Lower lobe of right lung (tissue), 2 donors: ENCODE measurements at places on chromosomes 7 and 10. TPM values are rescaled to one million over a fixed set of nuclear protein-coding genes. Genes with fewer than 3 reads are reported as not detected.

The NODAL gene
- total RNA-seq: not detected

The ODAD2 gene
- total RNA-seq: 4.5 TPM

The PRKCQ gene
- total RNA-seq: 8.1 TPM

The HOXA3 gene
- 4.6 TPM for total RNA-seq

The TRUB1 gene
- 13.1 TPM for total RNA-seq

The SLC26A4 gene
- total RNA-seq: 1.0 TPM

The SPDYE6 gene
- total RNA-seq: not detected

The DKK1 gene
- 2.5 TPM for total RNA-seq

The CACNB2 gene
- total RNA-seq: 1.4 TPM

The TAS2R41 gene
- not detected for total RNA-seq
